ENCODE measurements at places on chromosomes 12 and 14.

DNA sequence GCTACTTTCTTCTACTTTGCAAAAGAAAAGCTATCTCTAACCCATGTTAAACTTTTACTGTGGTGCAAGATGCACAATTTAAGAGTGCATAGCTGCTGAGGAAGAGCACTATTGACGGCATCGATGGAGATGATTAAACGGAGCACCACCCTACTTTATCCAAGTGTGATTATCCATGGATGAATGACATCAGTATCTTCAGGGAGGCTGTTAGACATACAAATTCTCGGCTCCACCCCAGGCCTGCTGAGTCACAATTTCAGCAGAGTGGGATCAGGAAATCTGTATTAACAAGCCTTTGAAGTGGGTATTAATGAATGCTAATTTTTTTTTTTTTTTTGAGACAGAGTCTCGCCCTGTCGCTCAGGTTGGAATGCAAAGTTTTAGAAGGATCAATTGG is 16.2 kb downstream of the SLC2A14 start:
- no peak for DNase-seq

- DNase-seq, result no peak
These were observed 215.5 kb downstream of the DPF3 start for GRCh38 chr14:72678356-72678755.

DNA sequence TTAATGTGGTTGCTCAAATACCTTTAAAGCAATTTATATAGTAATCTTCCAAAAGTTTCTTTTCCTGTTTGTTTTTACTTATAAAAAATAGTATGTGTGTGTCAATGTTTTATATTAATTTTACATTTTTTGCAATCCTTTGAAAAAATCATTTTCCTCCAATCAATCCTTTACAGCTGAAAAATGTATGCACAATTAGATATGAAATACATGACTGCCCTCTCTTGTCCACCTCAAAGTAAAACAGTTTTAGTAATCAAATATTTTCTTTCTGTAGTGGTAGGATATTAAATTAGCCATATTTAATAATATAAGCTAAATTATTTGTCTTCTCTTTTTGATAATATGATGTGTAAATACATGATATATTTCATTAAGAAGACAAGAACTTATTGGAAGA is 269.9 kb downstream of the ADAMTS20 start:
- DNase-seq, result no peak

GRCh38 chr14:99079061-99079727 is 192.8 kb downstream of the BCL11B start:
- DNase-seq, result no peak

DNA sequence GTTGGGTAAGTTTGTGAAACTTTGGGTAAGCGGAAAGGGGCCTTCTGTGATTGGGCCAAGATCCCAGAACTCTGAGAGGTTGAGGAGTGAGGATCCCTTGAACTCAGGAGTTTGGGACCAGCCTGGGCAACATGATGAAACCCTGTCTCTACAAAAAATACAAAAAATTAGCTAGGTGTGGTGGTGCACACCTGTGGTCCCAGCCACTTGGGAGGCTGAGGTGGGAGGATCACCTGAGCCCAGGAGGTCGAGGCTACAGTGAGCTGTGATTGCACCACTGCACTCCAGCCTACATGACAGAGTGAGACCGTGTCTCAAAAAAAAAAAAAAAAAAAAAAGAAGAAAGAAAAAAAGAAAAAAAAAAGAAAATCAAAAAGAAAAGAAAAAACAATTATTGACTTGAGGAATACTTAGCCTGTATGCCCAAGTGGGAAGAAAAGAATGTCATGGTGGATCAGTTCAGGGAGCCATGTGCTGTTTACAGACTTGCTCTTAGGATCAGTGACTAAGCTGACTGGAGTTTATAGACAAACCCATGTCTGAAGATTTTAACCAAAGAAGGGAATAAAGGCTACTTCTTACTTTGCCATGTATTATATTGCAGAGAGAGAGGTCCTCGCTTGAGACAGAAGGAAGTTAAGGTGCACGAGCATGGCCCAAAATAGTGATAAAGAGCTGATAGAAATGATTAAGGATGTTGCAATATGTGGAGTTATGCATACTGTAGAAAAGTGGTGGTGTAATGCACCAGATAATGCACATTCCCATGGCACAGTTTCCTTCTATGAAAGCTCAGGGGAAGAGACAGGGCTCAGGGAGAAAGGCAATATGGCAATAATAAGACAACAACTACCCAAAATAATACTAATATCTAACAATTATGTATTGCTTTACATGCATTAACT is 881 bp downstream of the HSD17B6 start:
- DNase-seq, result no peak

- no peak for DNase-seq
These were observed 10.4 kb upstream of the DCD start for GRCh38 chr12:54658306-54659264.

DNA sequence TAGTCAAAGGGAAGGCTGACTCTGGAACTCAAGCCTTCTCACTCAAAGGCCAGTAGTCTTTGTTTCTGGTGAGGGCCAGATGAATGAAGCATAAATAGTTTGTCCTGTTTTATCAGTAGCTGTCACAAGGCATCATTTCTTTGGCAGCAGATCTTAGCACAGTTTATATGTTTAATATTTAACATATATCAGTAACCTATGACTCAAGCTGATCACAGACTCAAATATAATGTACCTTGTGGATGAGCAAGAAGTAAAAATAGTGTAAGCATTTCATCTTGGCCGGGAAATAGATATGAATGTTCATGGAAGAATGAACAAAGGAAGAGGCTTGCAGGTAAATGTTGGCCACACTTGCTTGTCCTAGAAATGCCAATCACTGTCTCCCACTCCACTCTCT is 158.3 kb upstream of the BMP4 start:
- no peak for DNase-seq

DNA sequence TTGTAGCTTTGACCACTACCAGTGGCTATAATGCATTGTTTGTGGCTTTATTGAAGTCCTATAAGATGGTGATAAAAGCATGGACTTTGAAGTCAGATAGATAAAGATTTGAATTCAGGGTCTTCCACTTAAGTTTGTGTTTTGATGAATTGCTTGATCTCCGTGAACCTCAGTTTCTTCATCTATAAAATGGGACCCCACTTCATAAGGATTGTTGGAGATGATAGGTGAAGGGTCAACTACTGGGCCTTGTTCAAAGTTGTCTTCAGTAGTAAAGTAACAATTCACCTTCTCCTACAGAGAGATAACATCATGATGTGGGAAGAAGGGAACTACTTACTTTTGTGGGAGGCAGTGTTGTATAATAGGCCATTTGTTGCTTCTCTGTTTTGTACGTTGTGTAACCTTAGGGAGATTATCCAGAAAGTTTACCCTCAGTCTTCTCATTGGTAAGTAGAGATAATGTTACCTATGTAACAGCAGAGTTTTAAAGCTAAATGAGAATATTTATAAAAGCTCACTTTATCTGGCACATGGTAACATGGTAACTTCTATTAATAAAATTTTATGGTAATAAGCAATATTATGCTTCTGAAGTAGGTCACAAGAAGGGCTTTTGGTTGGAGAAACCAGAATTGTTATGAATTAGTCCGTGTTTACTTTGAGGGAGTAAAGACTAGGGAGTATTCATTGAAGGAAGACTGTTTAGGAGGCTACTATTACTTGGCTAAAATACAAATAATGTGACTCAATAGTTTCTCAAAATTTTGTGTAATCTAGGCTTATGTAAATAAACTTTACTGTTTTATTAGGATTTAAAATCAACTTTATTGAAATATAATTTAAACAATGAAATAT is 15.1 kb downstream of the ADIPOR2 start:
- DNase-seq, result no peak

DNA sequence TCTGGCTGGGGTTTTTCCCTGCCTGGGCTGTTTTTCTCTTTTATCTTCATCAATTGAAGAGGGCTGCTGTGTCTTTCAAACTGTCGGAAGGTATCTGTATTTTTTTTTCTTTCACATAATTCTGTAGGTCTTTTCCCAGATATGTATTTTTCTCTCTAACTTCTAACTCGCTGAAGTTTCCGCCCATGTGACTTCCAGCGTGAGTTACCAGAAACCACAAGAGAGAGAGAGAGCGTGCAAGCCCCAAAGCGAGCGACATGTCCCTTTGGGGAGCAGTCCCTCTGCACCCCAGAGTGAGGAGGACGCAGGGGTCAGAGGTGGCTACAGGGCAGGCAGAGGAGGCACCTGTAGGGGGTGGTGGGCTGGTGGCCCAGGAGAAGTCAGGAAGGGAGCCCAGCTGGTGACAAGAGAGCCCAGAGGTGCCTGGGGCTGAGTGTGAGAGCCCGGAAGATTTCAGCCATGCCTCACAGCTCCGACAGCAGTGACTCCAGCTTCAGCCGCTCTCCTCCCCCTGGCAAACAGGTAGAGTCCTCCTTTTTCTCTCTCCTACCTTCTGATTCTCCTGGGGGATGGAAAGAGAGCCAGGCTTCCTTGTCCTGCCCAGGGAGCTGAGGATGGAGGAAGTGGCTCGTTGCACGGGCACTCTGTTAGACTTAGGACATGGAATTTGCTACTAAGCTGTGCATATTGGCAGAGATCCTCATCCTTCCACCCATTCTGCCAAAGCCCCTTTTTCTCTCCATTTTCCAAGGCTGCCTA is at the start of gene BATF:
Gene BATF (plus strand): TSS at position 246 of the 759 bp plus-strand sequence. CDS start 214 bp downstream, at position 460.
- no peak for DNase-seq

- DNase-seq, result no peak
These were observed 84.8 kb upstream of the FICD start for GRCh38 chr12:108430245-108430644.

Measured in retina (tissue), 1 donor.